Activated CD4-positive, alpha-beta memory T cell treated with anti-CD3 and anti-CD28 coated beads, Interleukin-2, amount 10 ng/mL, durations not matched to agents 7 days and 5 days (primary cell): ENCODE measurements at places on chromosomes 5 and 9. TPM values are rescaled to one million over a fixed set of nuclear protein-coding genes. Genes with fewer than 3 reads are reported as not detected.

The PNPLA7 gene
- total RNA-seq = 5.0 TPM

The BASP1 gene
- total RNA-seq = not detected

The GLRA1 gene
- total RNA-seq = not detected

The ADAMTS12 gene
- not detected for total RNA-seq

The PLAC8L1 gene
- total RNA-seq = not detected

The PKD2L2 gene
- 0.30 TPM for total RNA-seq

The GPRIN1 gene
- 3.7 TPM for total RNA-seq

The FAM221B gene
- not detected for total RNA-seq

The MYMK gene
- total RNA-seq = not detected

The XRCC4 gene
- total RNA-seq = 10.5 TPM

The PRELID2 gene
- 4.3 TPM for total RNA-seq

The HEMGN gene
- 0.53 TPM for total RNA-seq

The C7 gene
- total RNA-seq = not detected

The TMOD1 gene
- total RNA-seq = 1.8 TPM

The NR2F1 gene
- total RNA-seq = not detected

The NDUFA8 gene
- total RNA-seq = 37.0 TPM

The TAS2R1 gene
- total RNA-seq = not detected

The CTSV gene
- 0.45 TPM for total RNA-seq

The FCN2 gene
- total RNA-seq = not detected

The DDX4 gene
- total RNA-seq = 0.50 TPM

The CDHR2 gene
- total RNA-seq = 2.3 TPM

The SLC6A3 gene
- total RNA-seq = not detected

The PCA3 gene
- not detected for total RNA-seq

The SMIM32 gene
- total RNA-seq = not detected

The INSYN2B gene
- not detected for total RNA-seq

The LCN1 gene
- total RNA-seq = not detected

The F12 gene
- 1.5 TPM for total RNA-seq

The MARCHF6 gene
- 109 TPM for total RNA-seq

The INSL6 gene
- total RNA-seq = not detected

The DMRT2 gene
- 2.9 TPM for total RNA-seq

The UNC13B gene
- total RNA-seq = 0.25 TPM

The LPAR1 gene
- total RNA-seq = not detected

The ELOVL7 gene
- 1.1 TPM for total RNA-seq

The SH3RF2 gene
- 0.48 TPM for total RNA-seq

The DTWD2 gene
- 1.6 TPM for total RNA-seq

The CYSRT1 gene
- 0.86 TPM for total RNA-seq

The PCDHA1 gene
- not detected for total RNA-seq

The CACFD1 gene
- 1.2 TPM for total RNA-seq

The ALDH1B1 gene
- 8.4 TPM for total RNA-seq

The EQTN gene
- total RNA-seq = not detected

The UBE2QL1 gene
- total RNA-seq = 0.10 TPM
